ENCODE measurements at places on chromosomes 2 and 18.

DNA sequence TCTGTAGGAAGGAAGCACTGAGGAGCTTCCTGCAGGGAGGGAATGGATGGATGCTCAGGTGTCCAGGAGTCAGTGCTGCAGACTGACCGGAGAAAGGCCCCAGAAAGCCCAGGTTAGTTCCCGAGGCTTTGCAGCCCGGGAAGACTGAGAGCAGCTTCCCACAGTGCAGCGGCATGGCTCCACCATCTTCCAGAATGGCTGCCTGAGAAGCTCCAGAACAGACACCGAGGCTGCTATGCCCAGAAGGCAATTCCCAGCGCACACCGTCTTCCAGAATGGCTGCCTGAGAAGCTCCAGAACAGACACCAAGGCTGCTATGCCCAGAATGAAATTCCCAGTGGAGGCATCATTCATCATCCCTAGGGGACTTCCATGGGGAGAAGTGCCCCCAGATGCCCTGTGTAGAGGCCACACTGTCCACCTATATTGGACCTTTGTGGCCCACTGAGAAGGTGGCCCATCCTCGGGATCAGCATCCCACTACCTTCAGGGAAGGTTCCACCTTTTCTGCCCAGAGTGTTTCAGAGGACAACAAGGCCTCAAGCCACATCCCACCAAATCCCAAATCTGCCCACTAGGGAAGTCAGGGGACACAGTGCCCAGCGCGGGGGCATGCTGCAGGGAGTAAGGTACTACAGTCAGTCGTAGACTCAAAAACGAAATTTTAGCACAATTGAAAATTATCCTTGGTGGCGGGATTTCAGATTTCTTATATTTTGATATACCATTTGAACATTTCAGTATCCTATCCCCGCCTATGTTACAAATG is 80.5 kb downstream of the KCNF1 start:
- DNase-seq, result no peak

GRCh38 chr18:68478246-68478645 is 236.7 kb downstream of the TMX3 start:
- no peak for DNase-seq

GRCh38 chr18:77550625-77551024 is 301.0 kb downstream of the GALR1 start:
- no peak for DNase-seq

- DNase-seq, result no peak
Observed at GRCh38 chr2:211737282-211737681, 801.3 kb downstream of the ERBB4 start.

DNA sequence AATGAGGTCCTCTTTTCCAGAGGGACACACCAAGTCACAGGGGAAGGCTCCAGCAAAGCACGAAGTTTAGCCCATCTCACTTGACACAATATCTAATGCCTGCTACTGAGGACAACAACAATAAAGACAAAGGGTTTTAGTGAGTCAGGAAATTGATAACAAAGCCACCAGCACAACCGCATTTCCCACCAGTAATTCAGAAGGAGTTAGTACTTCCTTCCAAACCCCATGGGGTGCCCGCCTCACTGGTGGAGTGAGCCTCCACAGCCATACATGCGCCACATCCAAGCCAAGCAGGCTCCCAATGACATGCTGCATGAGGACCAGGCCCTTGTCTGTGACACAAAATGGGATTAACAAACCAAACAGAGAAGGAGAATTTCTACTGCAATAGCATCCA is 40.1 kb downstream of the MRPL35 start:
- no peak for DNase-seq

- no peak for DNase-seq
Observed at GRCh38 chr2:147057892-147058490, 786.8 kb upstream of the ACVR2A start.

DNA sequence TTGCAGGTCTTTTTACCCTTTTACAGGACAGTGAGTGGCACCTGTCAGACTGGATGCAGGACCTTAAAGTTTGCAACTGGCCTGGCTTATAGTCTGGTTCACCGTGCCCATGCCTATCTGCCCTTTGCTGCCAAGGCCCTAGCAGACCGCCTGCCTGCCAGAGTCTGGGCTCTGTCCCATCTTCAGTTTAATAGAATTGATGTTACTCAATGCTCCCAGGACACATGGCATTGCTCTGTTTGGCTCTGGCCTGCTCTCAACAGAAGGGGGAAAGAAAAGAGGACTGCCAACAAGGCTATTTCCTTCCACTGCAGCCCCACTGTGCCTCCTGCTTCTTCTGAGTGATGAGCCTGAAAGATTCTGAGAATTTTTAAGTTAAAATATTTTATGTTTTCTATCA is 25.6 kb upstream of the TMEM178A start:
- no peak for DNase-seq

GRCh38 chr18:13376841-13377351 is 158.3 kb downstream of the LDLRAD4 start:
- DNase-seq, result peak; percentile 48

GRCh38 chr2:219631904-219632759 is 4.7 kb downstream of the SLC4A3 start:
- no peak for DNase-seq

GRCh38 chr2:149057401-149057800 is 18.9 kb downstream of the LYPD6B start:
- no peak for DNase-seq

- no peak for DNase-seq
Observed at GRCh38 chr18:48649231-48649630, 110.4 kb downstream of the CTIF start.

DNA sequence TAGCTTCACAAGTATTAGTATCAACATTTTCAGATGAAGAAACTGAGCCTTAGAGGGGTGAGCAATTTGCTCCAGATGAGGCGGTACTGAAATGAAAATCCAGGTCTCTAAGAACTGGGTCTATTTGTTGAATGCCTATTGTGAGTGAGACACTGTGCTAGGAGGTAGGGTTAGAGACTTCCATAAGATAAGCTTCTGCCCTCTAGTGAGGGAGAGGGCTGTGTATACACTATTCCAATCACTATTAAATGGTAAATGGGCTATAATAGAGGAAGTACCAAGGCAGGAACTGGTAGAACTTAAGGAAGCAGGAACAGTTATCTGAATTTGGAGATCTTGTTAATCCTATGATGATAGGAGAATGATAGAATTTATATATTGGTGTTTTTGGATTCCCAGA is 23.6 kb upstream of the GLS start:
- no peak for DNase-seq

DNA sequence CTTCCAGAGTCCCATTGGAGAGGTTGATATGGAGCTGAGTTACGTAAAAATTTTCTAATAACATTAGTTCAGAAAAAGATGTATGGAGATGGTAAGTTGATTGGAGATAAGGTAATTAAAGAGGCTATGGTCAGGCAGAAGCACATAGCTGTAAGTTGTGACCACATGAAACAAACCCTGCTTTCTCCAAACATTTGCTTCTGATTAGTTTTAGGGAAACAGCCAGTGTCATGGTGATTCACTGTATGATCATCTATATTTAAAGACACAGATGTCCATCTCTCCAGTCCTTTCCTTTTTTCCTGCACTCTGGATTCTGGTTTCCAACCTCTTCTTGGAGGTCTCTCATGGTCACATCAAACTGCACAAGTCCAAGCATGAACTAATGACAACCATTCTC is 1550.8 kb upstream of the PIK3C3 start:
- DNase-seq, result no peak

- no peak for DNase-seq
Observed at GRCh38 chr2:205689820-205690219, 7.5 kb downstream of the NRP2 start.

GRCh38 chr2:207896525-207897285 is 127.0 kb upstream of the FZD5 start:
- no peak for DNase-seq

- DNase-seq, result no peak
Observed at GRCh38 chr2:33529771-33530481, 53.5 kb downstream of the RASGRP3 start.

DNA sequence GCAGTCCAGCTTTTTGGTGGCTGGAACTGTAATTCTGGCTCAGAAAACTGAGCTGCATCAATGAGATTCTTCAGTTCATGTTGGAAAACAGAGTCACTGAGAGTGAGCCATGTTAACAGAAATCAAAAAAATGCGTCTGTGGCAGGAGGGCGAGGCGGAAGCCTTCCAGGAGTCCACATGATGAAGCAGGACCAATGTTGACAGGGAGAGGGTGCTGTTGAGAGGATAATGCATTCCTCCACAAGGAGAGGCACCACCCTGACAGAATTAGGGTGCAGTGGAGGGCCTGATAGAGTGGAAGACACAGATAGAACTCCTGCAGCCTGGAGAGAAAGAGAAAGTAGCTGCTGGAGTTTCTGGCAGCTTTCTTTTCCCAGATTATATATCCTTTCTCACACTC is 111.5 kb downstream of the MGAT5 start:
- DNase-seq, result no peak

DNA sequence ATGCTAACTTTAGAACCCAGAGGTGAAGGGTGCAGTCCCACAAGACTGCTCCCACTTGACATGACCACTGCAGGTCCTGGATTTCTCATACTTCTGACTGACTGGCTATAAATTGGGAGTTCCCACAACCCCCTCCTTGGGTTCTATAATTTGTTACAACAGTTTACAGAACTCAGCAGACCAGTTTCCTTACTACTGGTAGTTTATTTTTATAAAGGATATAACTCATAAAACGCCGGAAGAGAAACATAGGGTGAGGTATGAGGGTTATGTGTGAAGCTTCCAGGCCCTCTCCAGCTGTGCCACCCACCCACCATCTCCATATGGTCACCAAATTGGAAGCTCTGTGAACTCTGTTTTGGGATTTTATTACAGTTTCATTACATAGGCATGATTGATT is 839.6 kb downstream of the TSN start:
- DNase-seq, result no peak

- no peak for DNase-seq
Observed at GRCh38 chr2:144143294-144144151, 376.4 kb downstream of the ZEB2 start.

DNA sequence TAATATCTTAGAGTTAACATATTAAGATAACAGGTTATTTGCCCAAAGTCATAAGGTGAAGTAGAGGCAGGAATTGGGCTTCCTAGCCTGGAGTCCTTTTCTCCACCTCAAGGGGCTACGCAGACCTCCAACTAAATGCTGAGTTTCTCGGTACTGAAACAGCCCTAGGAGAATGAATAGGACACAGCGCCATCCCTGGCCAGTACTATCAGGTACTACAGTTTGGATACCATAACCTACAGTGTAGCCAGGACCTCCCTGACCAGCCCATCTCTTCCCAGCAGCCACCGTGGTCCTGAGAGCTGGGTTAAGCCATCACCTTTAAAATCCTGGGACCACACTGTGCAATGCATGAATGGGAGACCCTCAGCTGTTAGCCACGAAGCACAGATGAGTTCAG is 15.7 kb downstream of the CASP8 start:
- no peak for DNase-seq

GRCh38 chr2:3399829-3400228 is 20.3 kb downstream of the TRAPPC12 start:
- DNase-seq, result no peak

- no peak for DNase-seq
Observed at GRCh38 chr2:184270660-184271059, 327.7 kb upstream of the ZNF804A start.

DNA sequence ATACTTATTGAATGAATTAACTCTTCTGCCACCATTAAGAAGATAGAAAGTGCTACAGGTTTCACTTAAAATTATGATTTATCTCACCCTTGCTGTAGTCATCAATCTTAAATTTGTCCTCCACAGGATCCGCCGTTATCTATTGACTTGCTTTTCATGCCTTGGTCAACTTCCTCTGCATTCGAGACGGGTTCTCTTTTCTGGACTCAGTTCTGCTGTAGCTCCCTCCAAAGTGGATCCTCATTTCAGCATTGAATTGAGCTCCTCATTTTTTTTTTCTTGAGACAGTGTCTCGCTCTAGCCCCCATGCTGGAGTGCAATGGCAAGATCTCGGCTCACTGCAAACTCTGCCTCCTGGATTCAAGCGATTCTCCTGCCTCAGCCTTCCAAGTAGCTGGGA is 27.6 kb downstream of the INPP5D start:
- no peak for DNase-seq

DNA sequence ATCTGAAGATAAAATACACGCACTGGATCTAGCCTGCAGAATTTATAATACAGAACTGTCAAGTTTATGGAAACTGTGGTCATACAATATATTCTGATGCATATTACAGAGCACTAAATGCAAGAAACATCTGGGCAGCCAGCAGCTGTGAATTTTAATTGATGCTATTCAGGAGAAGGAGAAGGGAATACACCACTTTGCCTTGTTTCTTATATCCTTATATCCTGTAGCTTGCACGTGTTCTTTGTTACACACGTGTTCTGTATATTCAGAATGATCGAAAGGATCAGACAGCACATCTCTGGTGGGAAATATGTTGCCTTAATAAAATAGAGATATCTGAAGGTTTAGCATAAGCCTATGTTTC is 335.8 kb downstream of the AGPS start:
- no peak for DNase-seq

DNA sequence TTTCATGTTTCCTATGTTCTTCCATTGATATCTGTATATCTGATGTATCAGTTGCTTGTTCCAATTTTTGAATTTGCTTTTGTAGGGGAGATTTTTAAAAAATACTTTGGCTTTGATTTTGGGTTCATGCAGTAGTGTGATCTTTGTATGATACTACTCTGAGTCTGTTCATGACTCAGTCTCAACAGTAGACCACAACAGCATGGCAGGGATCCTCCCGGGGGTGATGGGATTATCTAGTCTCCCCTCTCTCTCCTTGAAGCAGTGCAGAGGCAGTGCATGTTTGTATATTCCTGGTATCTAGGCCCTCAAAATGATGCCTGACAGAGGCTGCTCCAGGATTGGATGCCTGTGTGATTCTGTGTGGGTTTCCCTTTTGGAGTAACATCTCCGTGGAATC is 55.3 kb downstream of the G6PC2 start:
- DNase-seq, result no peak

DNA sequence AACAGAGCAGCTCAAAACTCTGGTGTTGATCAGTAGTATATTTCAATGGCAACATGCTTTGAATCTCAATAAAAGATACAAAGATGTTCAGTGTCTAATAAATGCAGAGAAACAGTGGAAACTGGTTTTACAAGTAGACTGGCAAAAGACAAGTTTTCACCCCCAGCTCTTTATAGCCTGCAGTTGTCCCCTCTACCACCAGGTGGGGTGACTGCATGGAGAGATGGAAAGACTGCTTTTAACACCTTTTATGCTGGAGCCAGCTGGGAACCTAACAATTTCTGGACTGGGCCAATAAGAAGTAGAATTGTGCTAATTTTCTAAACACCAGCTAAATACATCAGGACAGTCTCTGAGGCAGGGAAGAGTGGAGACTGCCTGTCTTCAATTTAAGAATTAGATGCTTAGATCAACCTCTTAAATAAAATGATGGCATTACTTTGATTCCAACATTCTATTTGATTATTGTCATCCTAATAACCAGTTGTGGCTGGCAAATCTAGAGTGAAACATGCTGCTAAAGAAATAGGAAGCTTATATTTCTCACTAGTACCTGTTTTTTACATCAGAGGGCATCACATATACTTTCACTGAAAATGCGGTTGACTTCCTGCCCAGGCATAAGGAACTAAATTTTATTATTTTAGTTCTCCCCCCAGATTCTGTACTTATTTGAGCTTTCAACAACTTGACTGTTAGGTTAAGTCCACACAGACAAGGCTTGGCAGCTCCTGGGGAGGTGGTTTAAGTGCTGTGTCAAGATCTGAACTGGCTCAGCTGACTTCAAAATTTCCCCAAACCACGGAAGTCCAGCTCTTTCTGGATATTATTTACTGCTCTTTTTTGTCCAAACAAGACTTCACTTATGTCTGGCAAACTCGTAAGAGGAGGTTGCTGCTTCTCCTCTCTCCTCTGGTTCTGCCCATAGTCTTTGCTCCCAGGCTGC is 140.5 kb downstream of the TPGS2 start:
- peak; percentile 16 for DNase-seq

Measured in stimulated activated CD4-positive, alpha-beta T cell treated with anti-CD3 and anti-CD28 coated beads, Interleukin-1b, Interleukin-23, amount 100 ng/mL, for 4 hours (primary cell).